ENCODE measurements at places on chromosomes 5 and 9.
A peak's percentile ranks its signal among the peaks of the same experiment; 100 is the strongest.

DNA sequence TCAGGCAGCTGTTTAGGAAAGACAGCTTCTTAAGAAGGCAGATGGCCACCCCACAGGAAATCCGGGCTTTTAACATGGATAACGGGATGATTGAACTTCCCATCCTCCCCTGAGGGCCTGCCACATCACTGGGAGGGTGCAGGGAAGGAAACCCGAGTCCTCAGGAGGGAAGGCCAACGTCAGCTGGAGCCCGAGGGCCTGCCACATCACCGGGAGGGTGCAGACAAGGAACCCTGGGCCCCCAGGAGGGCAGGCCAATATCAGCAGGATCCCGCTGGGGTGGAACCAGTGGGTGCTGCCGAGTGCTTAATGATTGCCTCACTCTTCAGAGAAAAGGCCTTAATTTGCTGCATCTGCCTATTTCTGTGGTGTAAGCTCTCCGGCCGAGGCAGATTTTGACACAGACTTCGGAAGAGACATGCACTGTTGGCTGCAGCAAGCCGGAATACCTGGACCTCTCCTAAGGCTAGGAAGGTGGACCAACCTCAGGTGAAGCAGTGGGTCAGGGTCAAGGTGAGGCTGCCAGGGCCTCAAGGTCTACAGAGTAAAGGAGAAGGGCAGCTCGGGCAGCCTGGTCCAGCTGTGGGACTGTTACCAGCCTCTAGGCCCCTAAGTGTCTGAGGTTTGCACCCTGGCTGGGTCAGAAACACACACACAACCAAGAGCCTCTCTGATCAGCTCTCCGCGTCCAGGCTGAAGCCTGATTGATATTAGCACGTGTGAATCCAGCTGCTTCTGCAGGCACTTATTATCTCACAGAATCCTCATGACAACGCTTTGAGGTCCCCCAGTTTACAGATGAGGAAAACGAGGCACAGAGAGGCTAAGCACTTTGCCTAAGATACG is 14.8 kb upstream of the COL5A1 start:
- no peaks in the 10 kb centered on the region for H3K4me1 ChIP-seq
- no peaks in the 10 kb centered on the region for H3K27me3 ChIP-seq
- no peak for DNase-seq
- no peak overlapping the region for H3K27ac ChIP-seq
- no peak overlapping the region for H3K4me3 ChIP-seq
- no peaks in the 10 kb centered on the region for H3K36me3 ChIP-seq

DNA sequence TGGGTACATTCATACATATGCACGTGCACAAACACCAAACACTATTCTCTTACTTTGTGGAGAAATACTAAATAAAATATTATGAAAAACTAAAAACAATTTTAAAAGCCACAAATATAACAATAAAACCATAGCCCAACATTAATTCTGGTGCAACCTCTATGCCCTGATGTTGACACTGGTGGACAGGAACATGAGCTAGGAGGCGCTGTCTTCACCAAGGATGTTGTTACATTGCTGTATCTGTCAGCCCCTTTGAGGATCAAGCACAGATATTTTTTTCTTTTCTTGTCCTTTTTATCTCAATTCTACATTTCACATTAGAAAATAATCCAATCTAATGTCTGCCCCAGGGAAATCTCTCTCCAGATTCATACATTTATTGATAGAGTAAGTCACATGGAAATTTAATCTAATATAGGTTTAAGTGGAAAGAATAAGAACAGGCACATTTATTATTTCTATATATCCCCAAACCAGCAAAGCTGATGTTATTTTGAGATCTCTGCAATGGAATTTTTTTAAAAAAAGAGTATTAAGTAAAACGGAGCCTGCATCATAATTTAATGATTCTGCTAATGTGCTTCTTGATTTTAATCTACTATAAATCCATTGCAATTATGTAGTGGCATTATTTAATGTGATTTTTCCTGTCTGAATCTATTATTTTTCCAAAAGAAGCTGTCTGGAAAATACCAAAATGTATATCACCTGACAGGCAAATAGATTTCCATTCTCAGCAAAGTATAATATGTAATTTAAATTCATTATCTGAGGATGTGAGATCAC is 716.5 kb downstream of the MTRR start:
- no peaks in the 10 kb centered on the region for H3K36me3 ChIP-seq
- H3K27ac ChIP-seq = no peak overlapping the region
- no peak overlapping the region for H3K4me3 ChIP-seq
- H3K4me1 ChIP-seq = no peaks in the 10 kb centered on the region
- no peak for DNase-seq

GRCh38 chr9:95268681-95269080 is 48.8 kb downstream of the FANCC start:
- no peak overlapping the region for H3K27ac ChIP-seq
- no peaks in the 10 kb centered on the region for H3K36me3 ChIP-seq
- DNase-seq = no peak

- no peak for DNase-seq
- no peaks in the 10 kb centered on the region for H3K27me3 ChIP-seq
- H3K27ac ChIP-seq = peak overlapping the region; percentile 92
- peak overlapping the region; percentile 96 for H3K4me3 ChIP-seq
These were observed 3.7 kb downstream of the PITX1 start for GRCh38 chr5:135030123-135030955.

DNA sequence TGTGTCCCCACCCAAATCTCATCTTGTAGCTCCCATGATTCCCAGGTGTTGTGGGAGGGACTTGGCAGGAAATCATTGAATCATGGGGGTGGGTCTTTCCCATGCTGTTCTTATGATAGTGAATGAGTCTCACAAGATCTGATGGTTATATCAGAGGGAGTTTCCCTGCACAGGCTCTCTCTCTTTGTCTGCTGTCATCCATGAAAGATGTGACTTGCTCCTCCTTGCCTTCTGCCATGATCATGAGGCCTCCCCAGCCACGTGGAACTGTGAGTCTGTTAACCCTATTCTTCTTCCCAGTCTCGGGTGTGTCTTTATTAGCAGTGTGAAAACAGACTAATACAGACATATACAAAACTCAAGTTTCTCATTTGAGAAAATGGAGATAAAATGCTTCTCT is 139.3 kb downstream of the FBXL7 start:
- H3K4me1 ChIP-seq = no peaks in the 10 kb centered on the region
- H3K36me3 ChIP-seq = no peaks in the 10 kb centered on the region
- H3K27me3 ChIP-seq = no peaks in the 10 kb centered on the region
- DNase-seq = no peak
- no peak overlapping the region for H3K4me3 ChIP-seq

DNA sequence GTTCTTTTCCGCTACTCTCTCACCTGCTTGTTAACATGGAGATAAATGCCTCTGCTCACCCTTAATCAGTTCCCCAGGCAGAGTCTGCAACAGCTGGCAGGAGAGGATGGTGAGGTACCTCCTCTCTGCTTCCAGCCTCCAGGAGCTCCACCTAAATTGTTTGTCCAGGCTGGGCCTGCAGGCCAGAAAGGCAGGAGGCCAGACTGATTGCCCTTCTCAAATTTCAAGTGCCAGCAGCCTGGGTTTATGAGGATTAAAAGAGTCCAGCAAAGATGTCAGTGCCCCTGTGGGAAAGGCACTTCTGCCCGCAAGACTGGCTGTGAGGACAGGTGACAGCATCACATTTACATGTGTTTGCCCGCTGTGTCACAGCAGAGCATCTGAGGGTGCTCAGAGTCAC is 19.8 kb downstream of the CORO2A start:
- peaks cover 22% of the 10 kb centered on the region for H3K4me1 ChIP-seq
- H3K27ac ChIP-seq = no peak overlapping the region
- no peaks in the 10 kb centered on the region for H3K27me3 ChIP-seq
- no peaks in the 10 kb centered on the region for H3K36me3 ChIP-seq

DNA sequence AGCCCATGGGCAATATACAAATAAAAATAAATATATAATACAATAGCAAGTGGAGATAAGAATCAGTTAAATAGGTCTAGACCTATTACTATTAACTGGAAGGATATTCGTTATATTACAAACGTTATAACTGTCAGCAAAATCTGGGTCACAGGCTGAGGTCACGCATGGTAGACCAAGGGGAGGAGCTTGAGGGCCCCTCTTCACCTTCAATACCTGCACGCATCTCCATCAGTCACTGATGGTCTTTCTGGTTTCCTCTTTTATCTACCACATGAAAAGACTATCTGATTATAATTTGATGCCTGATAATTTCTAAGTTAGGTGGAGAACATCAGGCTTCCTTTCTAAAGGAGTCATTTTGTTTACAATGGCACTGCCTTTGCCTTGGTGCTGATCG is 43.2 kb downstream of the MAT2B start:
- peaks cover 5% of the 10 kb centered on the region for H3K27me3 ChIP-seq
- no peaks in the 10 kb centered on the region for H3K4me1 ChIP-seq
- H3K36me3 ChIP-seq = no peaks in the 10 kb centered on the region
- DNase-seq = no peak

- H3K36me3 ChIP-seq = no peaks in the 10 kb centered on the region
- DNase-seq = no peak
- no peaks in the 10 kb centered on the region for H3K4me1 ChIP-seq
These were observed 9.3 kb downstream of the NINJ1 start for GRCh38 chr9:93124793-93125192.

DNA sequence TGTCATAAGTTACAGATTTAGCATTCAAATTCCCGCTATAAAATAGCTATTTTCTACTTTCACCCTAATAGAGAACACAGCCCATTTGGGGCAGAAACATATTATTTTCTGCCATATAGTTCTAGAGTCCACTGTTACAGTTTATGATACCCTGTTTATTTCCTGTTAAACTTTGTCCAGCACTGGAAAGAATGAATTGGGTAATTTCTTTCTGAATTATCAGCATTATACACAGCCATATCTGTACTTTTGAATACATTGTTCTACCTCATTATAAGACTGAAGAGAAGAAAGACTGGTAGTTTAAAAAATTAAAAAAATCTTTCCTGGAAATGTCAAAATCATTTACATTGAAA is 332.1 kb downstream of the DIRAS2 start:
- no peaks in the 10 kb centered on the region for H3K27me3 ChIP-seq
- no peak overlapping the region for H3K4me3 ChIP-seq
- DNase-seq = no peak
- no peak overlapping the region for H3K27ac ChIP-seq

DNA sequence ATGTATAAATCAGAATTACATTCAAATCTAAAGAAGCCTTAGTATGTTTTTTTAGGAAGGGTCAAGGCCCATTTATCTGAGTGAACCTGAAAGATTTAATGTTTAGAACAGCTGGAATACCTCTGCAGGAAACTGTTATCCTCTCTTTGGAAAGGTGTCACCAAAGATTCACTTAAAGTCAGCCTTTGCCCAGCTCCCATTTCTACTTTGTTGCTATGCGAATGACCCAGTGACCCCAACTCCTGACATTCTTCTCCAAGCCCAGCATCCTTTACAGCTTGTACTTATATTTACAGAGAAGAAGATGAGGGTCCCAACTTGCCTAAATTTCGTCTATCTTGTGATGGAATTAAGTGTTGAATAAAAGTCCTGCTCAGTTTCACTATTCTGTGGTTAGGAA is 1198.6 kb downstream of the CDH12 start:
- H3K4me3 ChIP-seq = no peak overlapping the region
- H3K27ac ChIP-seq = no peak overlapping the region
- H3K36me3 ChIP-seq = no peaks in the 10 kb centered on the region
- no peaks in the 10 kb centered on the region for H3K27me3 ChIP-seq
- no peak for DNase-seq

- no peaks in the 10 kb centered on the region for H3K36me3 ChIP-seq
- no peak overlapping the region for H3K4me3 ChIP-seq
- DNase-seq = no peak
- H3K27ac ChIP-seq = no peak overlapping the region
These were observed 56.8 kb downstream of the FEM1C start for GRCh38 chr5:115487756-115488155.
